ENCODE measurements at places on chromosomes 5 and 9. TPM values are rescaled to one million over a fixed set of nuclear protein-coding genes. Genes with fewer than 3 reads are reported as not detected.

The FOXD4L4 gene
- not detected for total RNA-seq

DNA sequence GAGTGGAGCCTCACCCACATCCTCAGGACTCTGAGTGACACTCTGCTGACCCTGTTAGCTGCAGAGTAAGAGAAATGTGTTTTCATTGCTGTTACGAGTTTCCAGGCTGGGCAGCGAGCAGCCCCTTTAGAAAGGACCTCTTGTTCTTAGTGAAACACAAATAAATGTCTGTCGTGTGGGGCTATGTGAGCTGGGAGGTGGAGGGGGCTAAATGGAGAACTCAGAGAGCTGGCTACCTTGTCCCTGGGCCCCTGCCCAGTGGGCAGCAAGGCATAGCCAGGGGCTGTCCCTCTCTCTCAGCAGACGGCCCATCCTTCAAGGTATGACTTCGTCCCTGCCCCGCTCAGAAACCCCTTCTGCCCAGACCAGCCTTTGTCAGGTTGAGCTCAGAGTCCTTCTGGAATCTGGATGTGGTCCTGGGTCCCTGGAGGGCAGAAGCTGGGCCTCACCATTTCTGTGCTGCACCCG, 10.2 kb downstream of the DCANP1 start:
- DNase-seq = no peak

DNA sequence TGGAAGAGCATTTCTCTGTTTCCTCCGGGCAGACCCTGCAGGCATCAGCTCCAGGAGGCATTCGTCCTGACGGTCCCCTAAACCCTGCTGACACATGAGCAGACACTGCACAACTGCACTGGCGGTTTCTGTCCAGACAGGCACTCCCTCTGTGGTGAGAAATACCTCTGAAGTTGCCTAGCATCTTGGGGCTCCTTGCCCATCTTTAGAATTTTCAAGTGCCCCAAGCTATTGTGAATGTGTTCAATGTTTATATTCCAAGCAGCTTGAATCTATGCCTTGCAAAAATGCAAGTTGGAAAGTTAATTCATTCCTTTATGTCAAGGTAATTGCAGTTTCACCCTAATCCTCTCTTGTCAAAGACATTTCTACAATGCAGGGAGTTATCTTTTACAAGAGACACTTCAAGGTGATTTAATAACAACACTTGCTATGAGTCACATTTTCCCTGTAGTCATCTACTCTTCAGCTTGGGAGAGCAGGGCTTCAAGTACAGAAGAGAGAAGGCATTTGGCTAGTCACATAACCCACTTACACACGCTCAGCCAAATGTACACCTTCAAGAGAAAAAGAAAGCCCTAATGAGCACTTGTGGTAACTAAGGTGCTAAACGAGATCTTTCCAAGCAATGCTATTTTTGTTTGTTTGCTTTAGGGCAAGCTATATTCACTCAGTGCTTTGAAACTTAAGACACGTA, 302.5 kb downstream of the MLLT3 start:
- DNase-seq = peak; percentile 7

DNA sequence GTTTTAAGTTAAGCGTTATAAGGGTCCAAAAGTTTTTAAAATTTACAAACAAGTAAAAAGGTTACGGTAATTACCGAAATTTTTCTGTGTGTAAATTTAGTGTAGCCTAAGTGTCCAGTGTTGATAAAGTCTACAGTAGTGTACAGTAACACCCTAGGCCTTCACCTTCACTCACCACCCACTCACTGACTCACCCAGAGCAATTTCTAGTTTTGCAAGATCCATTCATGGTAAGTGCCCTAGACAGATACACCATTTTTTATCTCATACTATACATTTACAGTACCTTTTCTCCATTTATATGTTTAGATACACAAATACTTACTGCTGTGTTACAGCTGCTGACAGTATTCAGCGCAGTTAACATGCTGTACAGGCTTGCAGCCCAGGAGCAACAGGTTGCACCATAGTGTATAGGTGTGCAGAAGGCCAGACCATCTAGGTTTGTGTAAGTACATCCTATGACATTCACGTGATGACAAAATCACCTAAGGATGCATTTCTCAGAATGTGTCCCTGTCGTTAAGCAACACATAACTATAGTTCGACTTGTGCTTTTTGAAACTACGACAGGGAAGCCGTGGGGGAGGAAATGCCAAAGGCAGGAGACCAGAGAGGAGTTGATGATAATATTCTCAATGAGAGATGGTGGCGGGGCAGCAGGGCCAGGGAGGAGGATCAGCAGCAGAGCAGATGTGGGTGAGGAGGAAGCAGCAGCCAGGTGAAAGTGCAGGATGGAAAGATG, 48.6 kb downstream of the PSMB7 start:
- DNase-seq = no peak

DNA sequence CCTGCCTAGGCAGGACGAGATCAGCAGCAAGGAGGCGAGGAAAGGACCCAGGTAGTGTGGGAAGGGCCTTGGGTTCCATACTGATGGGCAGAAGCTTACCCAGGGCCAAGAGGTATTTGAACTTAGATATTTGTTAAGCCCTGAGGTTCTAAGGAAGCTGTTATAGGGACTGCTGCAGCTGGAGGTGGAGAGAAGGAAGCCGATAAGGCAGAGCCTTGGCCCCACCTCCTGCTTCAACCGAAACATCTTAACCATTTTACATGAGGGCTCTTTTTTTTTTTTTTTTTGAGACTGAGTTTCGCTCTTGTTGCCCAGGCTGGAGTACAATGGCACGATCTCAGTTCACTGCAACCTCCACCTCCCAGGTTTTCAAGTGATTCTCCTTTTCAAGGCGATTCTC, 8.6 kb upstream of the AQP3 start:
- no peak for DNase-seq

DNA sequence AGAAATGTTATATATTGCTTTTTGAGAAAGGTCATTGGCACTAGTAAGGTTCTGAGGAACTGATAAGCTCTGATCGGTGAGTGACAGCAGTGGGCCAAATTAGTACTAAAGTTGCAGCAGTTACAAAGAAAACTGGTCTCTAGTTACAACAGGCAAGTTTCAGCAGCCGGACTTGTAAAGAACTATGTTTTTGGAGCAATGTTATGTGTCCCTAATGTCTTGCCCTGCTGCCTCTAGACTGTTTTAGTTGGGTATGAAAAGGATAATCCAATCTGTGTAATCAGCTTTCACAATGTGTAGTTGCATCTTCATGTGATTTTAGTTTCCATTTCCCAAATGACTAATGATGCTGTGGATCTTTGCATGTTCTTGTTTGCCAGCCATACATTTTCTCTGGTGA, 113.5 kb downstream of the CAMK4 start:
- no peak for DNase-seq

GRCh38 chr5:166719991-166720390, 1571.5 kb upstream of the WWC1 start:
- no peak for DNase-seq

- no peak for DNase-seq
These were observed 1.5 kb upstream of the HMGCR start for GRCh38 chr5:75335486-75335885.

- DNase-seq = no peak
These were observed 123.1 kb upstream of the ZNF608 start for GRCh38 chr5:124869426-124870033.

DNA sequence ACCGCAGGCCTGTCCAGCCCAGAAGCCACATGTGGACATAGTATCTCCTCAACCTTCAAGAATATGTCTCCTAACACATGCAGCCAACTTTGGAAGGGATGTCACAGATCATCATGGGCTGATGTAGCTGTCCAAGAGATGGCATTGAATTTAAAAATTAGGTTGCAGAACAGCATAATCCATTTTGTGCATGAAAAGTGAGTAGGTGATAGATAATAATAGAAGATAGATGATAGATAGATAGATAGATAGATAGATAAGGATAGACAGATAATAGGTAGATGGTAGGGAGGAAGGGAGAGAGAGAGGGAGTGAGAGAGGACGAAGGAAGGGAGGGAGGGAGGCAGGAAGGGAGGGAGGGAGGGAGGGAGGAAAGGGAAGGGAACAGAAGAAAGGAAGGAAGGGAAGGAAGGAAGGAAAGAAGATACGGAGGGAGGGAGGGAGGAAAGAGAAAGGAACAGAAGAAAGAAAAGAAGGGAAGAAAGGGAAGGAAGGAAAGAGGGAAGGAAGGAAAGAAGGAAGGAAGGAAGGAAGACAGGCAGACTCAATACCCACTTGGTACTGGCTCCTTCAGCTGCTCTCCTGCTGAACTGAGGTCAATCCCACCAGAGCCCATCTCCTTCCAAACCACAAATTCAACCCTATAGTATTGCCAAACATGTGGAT, 28.9 kb upstream of the ERGIC1 start:
- no peak for DNase-seq

DNA sequence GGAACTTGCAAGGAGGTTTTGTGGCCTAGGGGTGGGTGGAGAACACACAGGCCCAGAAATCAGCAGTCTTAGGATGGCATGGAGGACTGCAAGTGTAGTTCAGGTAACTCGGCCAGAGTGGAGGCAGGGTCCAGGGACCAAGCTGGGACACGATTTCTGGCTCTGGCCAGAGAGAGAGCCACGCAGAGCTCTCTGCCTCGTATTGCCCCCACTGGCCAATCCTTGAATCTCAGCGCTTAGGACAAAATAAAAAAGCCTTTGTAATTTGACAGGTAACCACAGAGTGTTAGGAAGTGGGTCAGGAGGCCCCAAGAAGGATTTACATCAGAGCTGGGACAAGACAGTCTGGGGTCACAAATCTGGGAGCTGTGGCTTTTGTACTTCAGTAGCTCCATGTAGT, 11.7 kb downstream of the MAP3K1 start:
- DNase-seq = no peak

GRCh38 chr5:156221816-156222215, 105.1 kb upstream of the SGCD start:
- no peak for DNase-seq

The FGF10 gene
- 6.9 TPM for total RNA-seq

DNA sequence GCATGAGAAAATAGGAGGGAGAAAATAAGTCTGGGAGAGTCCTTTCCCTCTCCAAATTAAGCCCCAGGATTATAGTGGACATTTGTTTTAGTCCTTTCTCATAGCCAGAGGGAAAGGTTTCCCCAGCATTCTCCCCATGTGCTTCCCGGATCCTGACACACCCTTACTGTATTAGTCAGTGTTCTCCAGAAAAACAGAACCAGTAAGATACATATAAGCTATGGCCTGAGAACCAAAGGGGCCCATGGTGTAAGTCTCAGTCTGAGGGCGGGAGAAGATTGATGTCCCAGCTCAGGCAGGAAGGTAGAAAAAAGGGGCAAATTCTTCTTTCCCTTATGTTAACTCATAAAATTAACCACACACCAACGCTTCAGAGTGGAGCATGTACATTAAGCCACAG, 25.6 kb upstream of the SPATA31D4 start:
- no peak for DNase-seq

DNA sequence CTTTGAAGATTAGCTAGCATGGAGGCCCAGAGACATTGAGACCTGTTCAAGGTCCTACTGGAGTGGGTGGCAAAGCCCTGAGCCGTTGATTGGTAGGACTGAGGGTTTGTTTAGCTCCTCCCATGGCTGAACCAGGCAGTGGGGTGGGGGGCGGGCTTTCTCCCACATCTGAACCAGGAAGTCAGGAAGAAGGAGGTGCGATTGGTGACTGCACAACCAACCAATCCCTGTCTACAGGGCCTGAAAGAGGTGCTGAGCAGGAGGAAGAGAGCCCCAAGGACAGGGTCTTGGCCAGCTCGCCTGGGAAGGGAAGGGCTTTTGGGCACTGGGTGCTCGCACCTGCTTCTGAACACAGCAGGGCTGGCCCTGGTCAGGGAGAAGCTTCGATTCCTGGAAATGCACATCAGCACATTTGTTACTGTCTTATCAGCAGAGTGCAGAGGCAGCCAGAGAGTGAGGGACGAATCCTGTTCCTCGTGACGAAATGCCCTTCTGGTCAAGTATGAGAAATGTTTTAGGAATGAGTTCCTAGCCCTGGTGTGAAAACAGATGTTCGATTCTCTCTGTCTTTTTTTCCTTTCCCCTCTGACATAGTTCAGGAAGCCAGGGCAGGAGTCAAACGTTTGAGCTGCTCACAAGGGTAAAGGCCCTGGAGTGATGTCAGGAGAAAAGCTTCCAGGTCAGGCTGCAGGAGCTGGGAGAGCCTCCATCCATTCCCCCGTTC, 294.8 kb upstream of the KLF4 start:
- no peak for DNase-seq

GRCh38 chr9:82081496-82081895, 92.9 kb downstream of the SPATA31D1 start:
- no peak for DNase-seq

DNA sequence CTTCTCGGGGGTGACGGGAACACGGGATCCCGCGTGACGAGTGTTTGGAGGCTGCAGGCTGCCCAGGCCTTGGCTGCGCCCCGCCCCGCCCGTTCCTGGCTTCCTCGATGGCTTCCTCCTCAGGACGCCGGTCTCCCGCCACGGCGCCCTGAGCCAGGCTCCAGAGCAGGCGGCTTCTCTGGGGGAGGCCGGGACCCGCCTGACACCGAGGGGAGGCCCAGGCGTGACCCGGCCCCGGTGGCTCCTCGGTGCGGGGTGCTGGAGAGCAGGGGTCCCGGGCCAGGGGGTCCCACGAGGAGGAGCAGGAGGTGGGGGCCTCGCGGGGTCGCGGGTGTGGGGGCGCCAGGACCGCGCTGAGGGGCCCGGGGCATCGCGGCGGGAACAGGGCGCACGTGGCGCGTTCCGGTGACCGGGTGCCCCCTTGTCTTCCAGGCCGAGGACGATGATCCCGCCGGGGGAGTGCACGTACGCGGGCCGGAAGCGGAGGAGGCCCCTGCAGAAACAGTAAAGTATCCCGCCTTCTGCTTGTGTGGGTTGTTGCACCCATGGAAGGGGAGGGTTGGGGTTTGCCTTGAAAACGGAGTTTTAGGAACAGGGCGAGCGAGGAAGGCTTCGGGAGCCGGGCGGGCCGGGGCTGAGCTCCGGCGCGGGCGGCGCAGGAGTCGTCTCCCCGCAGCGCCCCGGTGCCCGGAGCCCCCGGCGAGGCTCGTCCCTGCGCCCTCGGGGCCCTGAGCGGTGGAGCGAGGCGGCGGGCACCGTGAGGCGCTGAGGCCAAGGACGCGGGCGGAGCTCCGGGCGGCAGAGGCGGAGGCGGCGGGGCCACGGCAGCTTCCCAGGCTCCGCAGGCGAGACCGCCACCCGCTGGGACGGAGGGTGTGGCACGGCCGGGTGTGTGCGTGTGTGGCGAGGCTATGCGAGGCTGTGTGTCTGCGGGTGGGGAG, 22.2 kb downstream of the AHRR start:
- DNase-seq = peak; percentile 17

The GABRA6 gene
- total RNA-seq = not detected

GRCh38 chr5:171968531-171968930, 37.9 kb downstream of the FBXW11 start:
- DNase-seq = no peak

The ADAMTS13 gene
- total RNA-seq = 2.8 TPM

DNA sequence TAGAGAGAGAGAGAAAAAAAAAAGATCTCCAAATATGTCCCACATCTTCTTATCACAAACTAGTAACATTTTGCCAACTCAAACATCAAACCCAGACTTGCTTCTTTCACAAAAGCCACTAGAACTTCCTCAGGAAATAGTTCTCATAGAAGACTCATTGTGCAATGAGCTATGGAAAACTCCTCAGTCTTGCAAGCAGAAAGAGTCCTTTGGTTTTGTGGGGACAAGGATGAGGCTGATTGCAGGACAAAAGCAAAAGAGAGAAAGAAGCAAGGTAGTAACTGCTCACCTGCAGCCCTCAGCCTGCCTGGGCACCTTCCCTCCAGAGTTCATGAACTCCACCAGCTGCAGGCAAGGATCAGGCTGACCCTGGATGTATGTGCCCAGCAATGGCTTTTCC, 399.0 kb downstream of the IRX1 start:
- no peak for DNase-seq

The SPATA31C2 gene
- total RNA-seq = not detected

The TXNDC8 gene
- not detected for total RNA-seq

The IL5 gene
- not detected for total RNA-seq

Data from prostate gland (tissue), 2 donors.